Right hindlimb (tissue), 1 donor: ENCODE measurements at places on chromosomes 6 and 20.

DNA sequence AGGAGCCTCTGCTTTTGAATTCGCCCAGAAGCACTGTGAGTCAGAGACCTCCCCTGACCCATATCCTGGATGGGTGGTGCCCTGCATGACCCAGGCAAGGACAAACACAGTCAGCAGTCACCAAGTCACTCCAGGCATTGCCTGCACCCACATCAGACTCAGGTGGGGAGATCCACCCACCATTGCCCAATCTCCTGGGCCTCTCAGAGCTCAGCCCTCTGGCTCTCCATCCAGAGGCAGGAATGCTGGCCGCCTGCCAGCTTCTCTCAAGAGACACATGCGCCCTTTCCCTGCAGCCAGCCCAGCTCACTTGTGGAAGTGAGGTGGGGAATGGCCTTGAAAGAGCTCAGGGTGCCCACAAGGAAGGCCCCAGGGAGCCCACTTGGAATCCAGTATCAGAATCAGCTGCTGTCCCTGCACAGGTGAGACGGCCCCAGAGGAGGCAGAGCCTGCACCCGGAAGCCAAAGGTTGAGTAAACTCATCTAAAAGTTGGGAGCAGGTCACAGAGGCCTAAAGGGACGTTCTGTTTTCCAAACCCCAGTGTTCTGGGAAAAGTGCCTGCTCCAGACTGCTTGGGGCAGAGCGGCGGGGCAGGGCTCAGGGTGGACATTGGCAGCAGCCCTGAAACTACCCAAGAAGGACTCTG lies 129.8 kb downstream of the PREX1 start:
- DNase-seq: peak; percentile 52

GRCh38 chr6:80607811-80608391 lies 501.4 kb downstream of the BCKDHB start:
- DNase-seq: no peak

DNA sequence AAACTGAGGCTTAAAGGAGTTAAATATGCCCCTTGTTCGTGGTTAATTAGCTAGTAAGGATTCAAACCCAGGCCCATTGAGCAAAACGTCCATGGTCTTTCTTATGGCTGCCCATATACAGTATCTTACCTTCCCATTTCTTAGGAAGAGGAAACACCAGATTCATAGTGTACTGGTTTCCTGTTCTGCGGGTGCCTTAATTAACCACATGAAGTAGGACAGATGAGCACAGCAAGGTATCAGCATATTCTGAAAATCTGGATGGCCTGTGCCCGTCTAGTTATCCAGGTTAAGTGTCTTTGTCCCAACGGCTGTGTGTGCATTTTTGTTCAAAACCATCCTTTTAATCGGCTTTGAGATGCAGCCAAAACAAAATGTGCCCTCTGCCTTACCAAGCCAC lies 93.4 kb upstream of the TRAF3IP2 start:
- DNase-seq: no peak

- DNase-seq: no peak
Measured at GRCh38 chr6:119527231-119527578, 177.6 kb upstream of the MAN1A1 start.

DNA sequence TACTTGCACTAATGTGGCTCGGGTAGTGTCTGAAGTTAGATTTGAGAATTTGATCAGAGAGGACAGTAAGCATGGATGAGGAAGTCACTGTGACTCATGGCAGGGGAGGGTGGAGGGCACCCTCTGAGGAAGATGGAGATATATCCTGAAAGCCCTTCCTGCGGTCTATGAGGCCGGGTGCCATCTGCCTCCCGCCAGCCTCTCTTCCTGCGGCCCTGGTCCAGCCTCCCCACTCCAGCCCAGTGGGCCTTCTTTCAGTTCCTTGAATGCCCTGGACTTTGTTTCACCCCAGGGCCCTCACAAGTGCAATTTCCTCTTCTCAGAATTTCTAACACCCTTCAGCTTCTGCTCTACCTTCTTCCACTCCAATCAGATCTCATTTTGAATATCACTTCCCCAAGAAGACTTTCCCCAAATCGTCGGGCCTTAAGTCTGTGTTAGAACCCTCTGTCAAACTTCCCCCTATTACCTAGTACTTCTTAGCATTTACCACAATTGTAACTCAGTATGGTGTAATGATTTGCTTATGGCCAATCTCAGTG lies 20.2 kb upstream of the TNFAIP3 start:
- DNase-seq: no peak

GRCh38 chr6:168082860-168083513 lies 4.0 kb upstream of the FRMD1 start:
- no peak for DNase-seq

DNA sequence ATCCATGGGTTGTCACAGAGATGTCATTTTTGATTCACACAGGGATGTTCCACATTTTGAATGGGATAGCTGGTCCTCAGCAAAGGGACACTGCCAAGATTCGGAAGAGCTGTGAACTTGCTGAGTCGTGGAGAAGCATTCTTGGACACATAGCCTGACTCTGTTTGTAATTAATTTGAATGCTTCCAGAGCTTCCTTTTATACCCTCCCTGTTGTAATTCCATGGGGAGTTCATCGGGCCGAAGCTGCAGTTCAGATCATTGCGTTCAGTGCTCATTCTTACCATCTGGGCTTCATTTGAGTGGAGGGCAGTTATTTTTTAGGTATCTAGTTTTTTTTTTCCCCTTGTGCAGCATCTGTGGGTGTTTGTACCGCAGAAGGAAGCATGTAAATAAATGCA lies 126.5 kb downstream of the SLC24A3 start:
- no peak for DNase-seq

DNA sequence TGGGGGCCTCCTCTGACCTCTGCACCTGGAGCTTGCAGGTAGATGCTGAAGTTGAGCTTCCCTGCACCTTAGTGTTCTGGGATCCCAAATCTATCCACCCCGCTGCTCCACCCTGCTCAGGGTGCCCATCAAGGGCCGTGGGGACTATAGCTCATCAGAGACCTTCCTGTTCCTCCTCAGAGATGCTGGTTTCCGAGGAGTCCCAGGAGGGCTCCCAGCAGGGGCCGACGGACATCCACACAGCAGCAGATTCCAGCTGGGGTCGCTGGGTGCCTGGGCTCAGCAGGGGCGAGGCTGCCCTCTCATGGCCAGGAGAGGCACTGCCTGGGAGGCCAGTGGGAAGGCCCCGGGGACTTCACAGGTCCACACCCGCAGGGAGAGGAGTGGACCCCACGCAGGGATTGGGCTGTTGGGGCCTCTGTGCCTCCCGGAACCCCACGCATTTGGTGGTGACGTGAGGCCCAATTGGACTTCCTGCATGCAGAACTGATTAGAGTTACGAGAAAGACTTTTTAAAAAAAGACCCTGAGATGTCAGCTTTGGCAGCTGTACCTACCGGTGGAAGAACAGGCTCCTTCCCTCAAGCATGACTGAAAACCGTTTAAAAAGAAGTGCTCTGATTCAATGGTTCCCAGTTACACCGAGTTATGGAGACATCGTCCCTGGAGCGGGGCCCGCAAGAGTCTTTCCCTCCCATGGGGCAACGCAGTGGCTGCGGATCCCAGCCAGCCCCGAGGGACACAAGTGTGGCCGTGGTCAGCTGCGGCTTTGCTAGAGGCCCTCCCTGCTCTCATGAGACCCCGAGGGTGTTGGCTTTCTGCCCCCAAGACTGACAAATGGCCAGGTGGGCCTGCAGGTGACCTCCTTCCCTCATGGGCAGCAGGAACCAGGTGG lies 25.3 kb upstream of the SLCO4A1 start:
- no peak for DNase-seq

DNA sequence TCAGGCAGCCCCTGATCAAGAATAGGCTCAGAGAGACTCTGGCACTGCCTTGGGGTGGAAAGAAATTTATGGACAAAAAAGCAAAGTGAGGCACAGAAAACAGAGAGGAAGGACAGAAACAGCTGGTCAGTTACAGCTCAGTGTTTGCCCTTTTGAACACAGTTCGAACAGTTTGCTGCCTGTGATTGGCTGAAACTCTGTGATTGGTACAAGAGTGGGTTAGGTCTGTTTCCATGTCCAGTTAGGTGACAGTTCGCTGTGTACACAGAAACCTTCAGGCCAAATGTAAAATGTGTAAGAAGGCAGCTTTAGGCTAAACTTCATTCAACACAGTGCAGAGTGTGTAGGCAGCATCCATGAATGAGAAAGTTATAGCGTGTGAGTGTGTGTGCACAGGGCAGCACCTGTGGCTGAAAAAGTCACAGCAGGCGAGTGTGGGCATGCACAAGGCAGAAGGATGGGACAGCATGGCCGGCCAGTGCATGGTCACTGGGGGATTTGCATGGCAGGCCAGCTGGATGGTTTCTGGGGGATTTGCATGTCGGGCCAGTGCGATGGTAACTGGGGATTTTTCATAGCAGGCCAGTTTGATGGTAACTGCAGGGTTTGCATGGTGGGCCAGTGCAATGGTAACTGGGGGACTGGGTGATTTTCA lies 75.4 kb upstream of the FRMD1 start:
- DNase-seq: no peak

- DNase-seq: no peak
Measured at GRCh38 chr6:116298973-116299372, 19.2 kb upstream of the TSPYL1 start.

- no peak for DNase-seq
Measured at GRCh38 chr20:44901974-44902373, 7.9 kb upstream of the PABPC1L start.

GRCh38 chr20:22686097-22686496 lies 101.7 kb upstream of the FOXA2 start:
- peak; percentile 65 for DNase-seq

DNA sequence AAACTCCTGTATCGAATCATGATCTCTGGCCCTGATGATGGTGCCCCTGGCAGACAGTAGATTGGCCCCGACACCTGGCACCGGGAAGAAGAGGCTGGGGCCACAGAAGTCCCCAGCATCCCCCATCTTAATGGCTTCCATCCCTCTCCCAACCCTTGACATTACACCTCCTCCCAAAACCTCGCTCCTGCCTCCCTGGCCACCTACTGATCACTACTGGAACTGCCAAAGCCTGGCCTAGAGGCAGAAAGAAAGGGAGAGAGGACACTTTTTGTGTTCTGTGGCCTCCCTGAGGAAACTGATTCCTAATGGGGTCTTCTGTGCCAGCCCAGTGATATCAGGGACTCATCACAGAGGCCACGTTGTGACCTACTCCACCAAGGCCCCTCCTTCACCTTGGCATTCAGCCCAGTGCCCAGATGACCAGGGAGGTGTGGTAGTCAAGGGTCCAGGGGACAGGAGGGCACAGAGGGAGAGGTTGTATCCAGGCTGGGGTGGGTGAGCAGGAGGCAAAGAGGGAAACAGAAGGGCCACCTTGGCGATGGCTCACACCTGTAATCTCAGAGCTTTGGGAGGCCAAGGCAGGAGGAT lies 6.1 kb downstream of the C20orf173 start:
- no peak for DNase-seq

DNA sequence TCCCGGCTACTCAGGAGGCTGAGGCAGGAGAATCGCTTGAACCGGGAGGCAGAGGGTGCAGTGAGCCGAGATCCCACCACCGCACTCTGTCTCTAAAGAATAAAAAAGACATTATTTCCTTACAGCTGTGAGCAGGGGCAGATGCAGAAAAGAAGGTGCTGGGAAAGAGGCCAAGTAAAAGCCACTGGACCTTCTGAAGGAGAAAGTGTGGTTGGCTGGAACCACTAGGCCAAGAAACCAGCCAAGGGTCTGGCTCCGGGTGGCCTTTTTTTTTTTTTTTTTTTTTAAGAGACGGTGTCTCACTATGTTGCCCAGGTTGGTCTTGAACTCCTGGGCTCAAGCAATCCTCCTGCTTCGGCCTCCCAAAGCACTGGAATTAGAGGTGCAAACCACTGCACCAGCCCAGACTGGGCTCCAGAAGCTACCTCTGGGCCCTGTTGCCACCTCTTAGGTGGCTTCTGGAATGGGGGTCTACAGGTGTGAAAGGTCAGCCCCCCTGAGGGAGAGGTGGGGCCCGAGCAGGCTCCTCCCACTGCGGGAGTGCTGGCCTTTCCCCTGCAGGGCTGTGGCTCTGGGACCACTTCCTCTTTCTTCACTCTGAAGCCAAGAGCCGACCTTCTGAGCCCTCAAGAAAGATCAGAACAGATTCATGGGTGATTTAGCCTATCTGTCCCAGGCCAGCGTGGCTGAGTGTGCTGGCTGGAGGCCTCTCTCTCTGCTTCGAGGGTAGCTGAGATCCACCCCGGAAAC lies at the start of gene FGD2:
FGD2 (plus strand) TSS at position 595 of the 750 bp plus-strand sequence. CDS start 163 bp downstream, outside the sequence.
- DNase-seq: no peak

GRCh38 chr6:163711615-163712565 lies 297.4 kb downstream of the QKI start:
- DNase-seq: peak; percentile 93

- no peak for DNase-seq
Measured at GRCh38 chr6:80098392-80098791, 8.1 kb upstream of the BCKDHB start.

- peak; percentile 53 for DNase-seq
Measured at GRCh38 chr6:44227148-44227793, 3.9 kb downstream of the SLC29A1 start.

GRCh38 chr6:155946860-155947259 lies 491.2 kb upstream of the NOX3 start:
- DNase-seq: no peak

GRCh38 chr6:21147995-21148394 lies 445.6 kb upstream of the SOX4 start:
- DNase-seq: no peak

DNA sequence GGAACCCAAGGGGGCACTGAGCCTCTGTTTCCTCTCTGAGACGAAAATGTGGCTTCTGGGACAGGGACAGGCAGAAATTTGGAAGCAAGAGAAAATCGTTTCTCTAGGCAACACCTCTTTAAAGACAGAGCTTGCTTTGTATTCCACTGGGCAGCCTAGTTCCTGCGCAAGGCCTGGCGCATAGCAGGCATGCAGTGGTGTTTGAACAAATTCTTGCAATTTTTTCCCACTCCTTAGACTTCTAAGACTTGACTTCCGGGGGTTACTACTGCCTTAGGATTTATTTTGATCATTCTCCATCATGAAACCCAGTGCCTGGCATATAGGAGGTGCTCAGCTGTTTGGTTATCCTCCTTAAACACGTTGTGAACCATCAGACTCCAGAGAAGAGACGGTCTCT lies 249.0 kb upstream of the KCNG1 start:
- DNase-seq: no peak

GRCh38 chr6:7587631-7588100 lies 2.3 kb upstream of the SNRNP48 start:
- no peak for DNase-seq

DNA sequence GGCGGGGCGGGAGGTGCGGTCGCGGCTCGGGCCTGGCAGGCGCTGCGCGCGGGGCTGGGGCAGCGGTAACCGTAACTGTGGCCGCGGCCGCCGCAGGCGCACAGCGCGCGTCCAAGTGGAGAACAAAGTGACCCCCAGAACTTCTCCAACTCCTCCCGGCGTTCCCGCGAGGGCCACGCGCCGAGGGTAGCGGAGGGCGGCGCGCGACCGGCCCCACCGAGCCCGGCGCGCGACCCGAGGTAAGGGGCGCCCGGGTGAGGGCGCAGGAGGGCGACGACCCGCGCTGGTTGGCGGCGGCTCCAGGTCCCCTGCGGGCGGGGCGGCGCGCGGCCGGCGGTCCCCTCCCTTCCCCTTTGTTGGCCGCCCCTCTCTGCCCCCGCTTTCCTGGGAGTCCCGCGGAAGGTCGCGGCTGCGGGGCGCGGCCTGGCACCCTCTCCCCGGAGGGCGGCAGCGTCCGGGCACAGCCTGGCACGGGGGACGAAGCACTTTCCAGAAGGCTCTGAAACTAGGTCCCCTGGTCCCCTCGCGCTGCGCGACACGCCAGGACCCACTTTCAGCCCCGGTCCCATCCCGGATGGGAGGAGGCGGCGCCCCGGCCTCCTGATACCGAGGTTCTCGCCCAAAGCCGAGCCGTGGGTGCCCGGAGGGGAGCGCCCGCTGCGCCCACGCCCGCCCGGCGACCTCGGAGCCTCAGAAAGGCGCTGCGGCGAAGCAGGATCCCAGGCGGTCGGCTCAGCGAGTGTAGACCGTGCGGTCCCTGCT lies at the start of gene TIAM2:
TIAM2 (plus strand) TSS at position 62 of the 762 bp plus-strand sequence. CDS start 133,909 bp downstream, outside the sequence.
- peak; percentile 68 for DNase-seq

- DNase-seq: no peak
Measured at GRCh38 chr6:140811642-140812041, 1321.1 kb upstream of the GJE1 start.
